ENCODE measurements at places on chromosomes 6 and 20. TPM values are rescaled to one million over a fixed set of nuclear protein-coding genes. Genes with fewer than 3 reads are reported as not detected.

DNA sequence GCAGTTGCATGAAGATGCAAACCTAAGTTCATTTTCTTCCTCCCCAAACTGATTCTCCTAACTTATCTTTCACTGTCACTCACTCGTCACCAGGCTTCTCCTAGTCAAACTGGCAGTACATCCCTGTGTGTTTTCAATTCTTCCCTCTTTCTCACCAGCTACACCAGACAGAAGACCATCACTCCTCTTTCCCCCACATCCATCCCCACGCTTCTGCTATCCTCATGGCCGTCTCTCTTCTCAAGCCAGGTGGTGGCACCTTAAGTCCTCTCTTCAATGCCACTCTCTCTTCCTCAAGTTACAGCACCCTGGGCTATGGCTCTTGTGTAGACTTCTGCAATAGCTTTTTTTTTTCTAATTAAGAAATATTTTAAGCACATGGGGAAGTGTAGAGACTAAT, 14.4 kb upstream of the TREM2 start:
- no peak for DNase-seq

Gene NRSN1
- not detected for total RNA-seq

DNA sequence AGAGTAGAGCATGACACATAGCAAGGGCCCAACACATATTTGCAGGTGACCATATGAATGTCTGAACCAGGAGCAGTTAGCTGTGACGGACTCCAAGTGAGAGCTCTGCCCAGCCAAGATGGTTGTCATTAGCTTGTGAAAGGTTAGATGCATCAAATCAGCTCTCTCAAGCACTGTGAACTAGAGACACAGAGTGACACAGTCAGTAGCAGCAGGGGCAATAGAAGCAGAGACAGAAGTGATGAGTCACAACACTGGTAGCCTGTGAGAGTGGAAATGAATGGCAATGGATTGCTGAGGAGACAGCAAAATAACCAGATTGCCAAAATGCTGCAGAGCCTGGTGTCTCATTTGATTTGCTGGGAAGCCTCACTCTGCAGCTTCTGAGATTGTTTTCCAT, 558.9 kb downstream of the PKHD1 start:
- no peak for DNase-seq

Gene NKAPL
- total RNA-seq = not detected

Gene CDYL
- 31.1 TPM for total RNA-seq

- DNase-seq = no peak
Measured at GRCh38 chr20:62749851-62750445, 41.3 kb downstream of the NTSR1 start.

Gene RSPH4A
- total RNA-seq = 0.11 TPM

DNA sequence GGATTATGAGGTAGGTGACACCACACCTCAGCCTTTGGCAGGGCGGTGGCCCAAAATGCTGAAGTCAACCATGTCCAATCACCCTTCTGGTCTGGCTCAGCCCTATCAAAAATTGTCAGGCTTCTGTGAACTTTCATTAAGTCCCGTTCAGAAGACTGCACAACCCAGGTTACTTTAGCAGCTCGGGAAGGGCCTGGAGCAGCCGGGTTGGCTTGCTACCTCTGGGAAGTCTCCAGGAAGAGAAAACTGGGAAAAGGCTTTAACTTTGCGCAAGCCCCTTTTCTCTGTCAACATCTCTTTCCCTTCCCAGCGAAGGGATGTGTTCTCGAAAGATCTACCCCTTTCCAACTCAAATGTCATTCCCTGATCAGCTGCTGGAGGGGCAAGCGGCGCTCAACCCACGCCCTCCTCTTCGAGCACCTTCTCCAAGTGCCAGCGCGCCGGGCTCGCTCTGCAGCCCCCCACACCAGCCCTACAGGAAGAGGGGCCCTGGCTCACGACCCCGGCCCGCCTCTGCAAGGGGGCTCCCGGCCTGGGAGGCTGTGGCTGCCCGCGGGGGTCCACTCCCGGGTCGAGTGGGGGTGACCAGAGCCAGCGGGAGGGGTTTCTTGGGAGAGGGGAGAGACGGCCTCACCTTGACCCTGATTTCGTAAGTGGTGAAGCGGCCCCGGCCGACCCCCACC, 573 bp downstream of the SNX3 start:
- peak; percentile 52 for DNase-seq

GRCh38 chr6:41427642-41428335, 92.4 kb downstream of the NCR2 start:
- DNase-seq = peak; percentile 43

Data from activated CD8-positive, alpha-beta T cell treated with anti-CD3 and anti-CD28 coated beads for 36 hours (primary cell).